ENCODE measurements at places on chromosomes 12 and 14.

DNA sequence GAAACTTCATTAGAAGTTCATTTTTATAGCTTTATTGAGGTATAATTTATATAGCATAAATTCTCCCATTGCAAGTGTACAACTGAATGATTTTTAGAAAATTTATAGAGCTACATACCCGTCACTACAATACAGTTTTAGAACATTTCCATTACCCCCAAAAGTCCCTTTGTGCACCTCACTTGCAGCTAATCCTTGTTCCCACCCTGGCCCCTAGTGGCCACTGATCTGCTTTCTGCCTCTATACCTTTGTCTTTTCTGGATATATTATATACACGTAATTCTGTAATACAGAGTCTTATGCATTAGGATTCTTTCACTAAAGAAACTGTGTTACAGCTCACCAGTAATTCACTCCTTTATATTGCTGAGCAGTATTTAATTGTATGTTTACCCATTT, 145.1 kb upstream of the DIO2 start:
- DNase-seq = peak; percentile 12

GRCh38 chr14:23639048-23639890, 3.1 kb downstream of the DHRS2 start:
- no peak for DNase-seq

DNA sequence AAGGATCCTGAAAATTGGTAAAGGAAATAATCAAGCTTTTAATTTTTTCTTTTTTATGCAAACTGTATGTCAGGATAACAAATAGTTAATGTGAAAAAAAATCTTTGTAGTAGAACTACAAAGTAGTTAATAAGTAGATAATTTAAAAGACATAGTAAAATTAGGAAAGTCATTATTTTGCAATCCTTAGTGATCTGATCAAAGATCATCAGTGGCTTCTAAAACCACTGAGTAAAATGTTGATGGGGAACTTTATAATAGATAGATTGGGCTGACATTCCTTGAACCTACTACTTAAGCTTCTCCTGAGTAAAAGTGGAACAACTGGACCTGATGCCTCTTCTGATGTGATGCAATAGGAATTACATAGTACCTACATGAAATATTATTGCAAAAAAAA, 119.0 kb upstream of the TMTC2 start:
- DNase-seq = no peak

- no peak for DNase-seq
Measured at GRCh38 chr12:19783547-19784444, 344.5 kb downstream of the AEBP2 start.

GRCh38 chr14:55850825-55851241, 267.4 kb upstream of the PELI2 start:
- peak; percentile 65 for DNase-seq

DNA sequence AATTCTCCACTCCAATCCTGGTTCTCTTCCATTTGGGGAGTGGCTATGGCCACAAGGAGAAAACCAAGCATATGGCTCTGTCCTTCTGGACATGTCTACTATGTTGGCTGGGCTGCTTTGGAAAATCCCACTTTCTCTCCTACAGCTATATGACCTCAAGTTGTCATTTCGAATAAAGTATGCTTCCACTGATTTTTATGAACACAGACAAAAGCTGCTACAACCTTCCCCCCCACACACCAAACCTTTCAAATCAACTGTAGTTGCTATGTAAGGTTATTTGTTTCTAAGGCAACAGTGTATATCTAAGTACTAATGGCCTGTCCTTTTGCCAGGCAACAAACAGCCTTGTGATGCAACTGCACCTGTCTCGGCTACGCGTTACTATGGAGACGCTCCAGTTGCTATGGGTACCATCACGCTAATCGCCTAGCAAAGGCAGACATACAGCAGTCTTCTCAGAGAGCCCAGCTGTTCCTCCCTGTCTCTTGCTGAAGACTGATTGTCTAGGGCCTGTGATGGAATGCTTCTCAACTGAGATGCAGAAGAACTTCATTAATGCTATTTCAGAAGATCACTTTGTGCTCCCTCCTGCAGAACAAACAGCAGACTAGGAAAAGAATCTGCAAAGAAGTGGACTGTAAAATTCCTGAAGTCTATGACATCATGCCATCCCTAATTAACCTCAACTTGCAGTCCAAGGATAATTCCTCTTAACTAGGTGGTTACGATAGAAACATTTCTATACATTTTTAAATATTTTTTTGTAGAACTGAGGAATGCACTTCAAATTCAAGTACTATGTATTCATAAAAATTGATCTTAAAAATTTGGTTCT, 67.6 kb downstream of the FOXN3 start:
- no peak for DNase-seq

DNA sequence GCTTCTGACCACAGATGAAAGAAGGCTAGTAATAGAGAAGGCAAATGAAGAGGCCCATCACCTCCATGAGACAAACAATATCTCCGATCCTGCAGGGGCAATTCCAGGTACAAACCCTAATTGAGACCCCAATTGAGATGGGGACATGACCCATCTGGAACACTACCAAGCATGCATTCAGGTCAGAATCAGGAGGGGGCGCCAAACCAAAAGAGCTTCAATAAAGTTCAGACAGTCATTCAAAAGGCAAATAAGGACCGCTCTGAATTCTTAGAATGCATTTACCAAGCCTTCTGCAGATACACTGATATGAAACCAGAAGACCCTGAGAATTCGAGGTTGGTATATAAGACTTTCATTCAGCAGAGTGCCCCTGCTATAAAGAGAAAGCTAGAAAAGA, 10.2 kb upstream of the EDDM3B start:
- DNase-seq = peak; percentile 23

DNA sequence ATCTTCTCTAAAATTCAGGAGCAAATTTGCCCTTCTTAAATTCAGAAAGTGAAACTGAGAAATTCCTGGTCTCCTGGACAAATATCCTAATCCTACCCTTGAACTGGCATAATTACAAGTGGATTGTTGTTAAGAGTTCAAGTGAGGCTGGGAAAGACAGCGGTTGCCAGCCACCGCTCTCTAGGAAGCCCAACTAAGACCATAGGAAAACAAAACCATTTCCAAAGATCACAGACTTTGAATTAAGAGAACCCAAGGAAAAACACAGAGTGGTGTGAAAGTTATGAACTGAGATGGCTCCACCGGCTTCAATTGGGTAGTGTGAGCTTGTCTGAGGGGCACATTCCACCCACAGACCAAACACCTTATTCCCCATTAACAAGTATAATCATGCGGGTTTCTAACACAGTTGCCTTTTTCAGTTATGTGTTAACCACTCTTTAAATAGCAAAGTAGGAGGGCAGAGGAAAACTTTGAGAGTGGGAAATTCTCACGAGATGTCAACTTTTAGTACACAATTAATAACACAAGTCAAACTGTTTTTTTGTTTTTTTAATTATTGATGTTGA, 1628.8 kb upstream of the SEL1L start:
- no peak for DNase-seq

GRCh38 chr14:58633831-58634230, 3.9 kb upstream of the DACT1 start:
- peak; percentile 25 for DNase-seq

- DNase-seq = no peak
Measured at GRCh38 chr14:99081880-99082279, 190.1 kb downstream of the BCL11B start.

GRCh38 chr12:92503029-92503931, 199.5 kb upstream of the PLEKHG7 start:
- DNase-seq = no peak

- no peak for DNase-seq
Measured at GRCh38 chr12:18578191-18578590, 159.6 kb downstream of the PLCZ1 start.

DNA sequence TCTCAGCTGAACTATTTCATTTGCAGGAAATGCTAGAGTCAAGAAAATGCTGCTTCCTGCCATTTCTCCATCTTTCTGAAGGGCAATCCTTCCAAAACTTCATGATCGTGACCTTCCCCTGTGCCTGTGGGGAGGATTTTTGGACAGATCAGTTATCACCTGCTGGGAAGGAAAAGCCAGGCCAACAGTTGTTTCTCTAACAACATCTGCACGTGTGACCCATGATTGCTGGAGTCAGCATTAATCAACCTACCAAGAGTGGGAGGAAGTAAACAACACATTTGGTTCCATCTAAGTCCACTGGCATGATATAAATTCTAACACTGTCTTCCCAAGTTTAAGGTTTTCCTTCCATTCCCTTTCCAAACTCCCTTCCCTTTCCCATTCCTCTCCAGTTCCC, 172.7 kb downstream of the APAF1 start:
- DNase-seq = no peak

DNA sequence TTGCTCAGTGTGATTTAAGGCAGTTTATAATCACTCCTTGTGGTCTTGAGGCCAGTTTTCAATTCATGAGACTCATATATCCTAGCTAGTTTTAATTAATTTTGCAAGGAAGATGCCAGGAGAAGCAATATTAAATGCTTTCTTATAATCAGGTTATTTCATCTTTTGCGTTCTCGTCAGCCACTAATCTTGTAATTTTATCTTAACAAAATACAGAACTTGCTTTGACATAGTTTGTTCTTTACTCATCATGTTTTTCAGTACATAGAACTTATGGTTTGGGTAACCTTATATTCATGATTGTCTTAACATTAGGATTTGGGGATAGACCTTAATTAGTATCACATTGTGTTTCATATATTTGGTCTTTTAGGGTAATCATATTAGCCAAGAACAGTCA, 76.0 kb downstream of the LIN52 start:
- DNase-seq = no peak

GRCh38 chr12:6288235-6288634, 22.2 kb upstream of the PLEKHG6 start:
- no peak for DNase-seq

GRCh38 chr14:98192946-98193345, 1079.1 kb downstream of the BCL11B start:
- no peak for DNase-seq

- no peak for DNase-seq
Measured at GRCh38 chr12:71533703-71534102, 94.1 kb downstream of the LGR5 start.

DNA sequence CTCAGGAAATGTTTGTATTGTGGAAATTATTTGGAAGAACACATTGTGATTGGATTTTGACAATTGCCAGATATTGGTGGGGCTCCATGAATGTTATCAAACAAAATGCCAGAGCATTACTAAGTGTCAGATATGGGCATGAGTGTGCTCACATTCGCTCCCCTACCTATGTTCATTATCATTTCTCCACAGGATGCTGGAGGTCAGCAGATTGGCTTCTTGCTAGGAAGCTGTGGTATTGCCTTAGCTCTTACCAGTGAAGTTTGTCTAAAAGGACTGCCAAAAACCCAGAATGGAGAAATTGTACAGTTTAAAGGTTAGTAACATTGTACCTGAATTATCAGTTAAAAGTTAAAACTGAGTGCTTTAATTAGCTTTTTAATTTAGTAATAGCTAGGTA, 78.3 kb upstream of the ATF1 start:
- no peak for DNase-seq

DNA sequence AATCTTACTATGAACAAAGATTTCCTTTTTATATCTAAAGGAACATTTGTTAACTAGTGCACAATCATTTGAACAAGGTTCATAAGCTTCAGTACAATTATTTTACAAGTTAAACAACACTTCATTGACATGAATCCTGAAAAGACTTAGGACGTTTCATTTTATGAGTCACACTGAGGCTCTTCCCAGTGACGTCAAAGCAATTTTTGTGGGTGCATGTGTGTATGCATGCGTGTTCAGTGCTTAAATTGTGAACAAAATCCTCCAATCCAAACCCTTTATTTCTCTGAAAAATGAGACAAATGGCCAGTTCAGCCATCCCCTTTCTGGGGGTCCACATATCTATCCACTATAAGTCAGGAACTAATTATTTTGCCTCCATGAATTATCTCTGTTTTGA, 2.9 kb downstream of the LMNTD1 start:
- peak; percentile 33 for DNase-seq

- no peak for DNase-seq
Measured at GRCh38 chr14:51576879-51577278, 74.8 kb upstream of the FRMD6 start.

DNA sequence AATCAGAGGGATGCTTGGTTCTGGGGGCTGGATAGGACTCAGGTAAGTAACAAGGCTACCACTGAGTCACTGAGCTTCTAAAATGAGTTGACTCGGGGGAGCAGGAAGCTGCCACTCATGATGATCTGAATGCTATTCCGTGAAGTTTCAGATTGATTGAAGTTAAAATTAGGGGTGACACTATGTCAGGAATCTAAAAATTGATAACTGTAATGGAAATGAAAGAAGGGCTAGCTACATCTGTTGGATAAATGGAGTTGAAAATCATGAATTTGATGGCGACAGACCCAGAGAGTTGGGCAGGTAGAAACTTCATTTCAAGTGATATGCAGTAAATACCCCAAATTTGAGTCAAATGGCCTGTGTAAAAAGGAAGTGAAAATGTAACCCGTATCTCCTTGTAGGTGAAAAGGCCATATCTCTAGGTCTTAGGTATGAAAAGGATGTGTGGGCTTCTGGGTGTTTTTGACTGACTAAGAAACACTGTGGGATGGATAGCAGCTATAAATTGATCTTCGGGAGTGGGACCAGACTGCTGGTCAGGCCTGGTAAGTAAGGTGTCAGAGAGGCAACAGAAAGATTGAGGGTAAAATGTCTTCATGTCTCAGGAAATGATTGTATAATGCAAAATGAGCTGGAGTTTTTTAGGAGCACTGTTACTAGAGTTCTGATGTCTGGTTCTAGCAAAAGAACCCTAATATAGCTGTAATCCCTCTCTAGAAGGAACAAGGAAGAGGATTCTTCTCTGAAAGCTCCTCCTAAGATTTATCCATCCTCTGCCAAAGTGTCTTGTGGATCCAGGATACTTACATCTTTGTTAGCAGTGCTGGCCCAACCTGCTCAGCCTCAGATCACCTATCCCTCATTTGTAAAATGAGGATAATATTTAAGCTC, 57.3 kb downstream of the DAD1 start:
- no peak for DNase-seq

DNA sequence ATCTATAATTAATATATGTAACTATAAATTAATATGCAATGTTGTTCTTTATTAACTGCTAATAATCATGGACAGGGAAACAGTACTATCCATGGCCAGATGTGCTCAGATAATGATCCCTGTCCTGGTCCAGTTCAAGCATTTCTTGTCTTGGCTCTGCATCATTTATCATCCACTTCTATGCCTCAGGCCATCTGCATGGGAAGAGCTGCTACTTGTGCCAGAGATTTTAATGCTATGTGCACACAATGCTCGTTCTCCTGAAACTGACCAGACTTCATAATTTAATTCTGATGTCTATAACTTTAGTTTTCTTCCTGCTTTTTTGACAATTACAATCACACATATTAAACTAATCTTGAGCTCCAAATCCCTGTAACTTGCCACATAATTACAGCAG, 11.2 kb upstream of the TMX1 start:
- no peak for DNase-seq

DNA sequence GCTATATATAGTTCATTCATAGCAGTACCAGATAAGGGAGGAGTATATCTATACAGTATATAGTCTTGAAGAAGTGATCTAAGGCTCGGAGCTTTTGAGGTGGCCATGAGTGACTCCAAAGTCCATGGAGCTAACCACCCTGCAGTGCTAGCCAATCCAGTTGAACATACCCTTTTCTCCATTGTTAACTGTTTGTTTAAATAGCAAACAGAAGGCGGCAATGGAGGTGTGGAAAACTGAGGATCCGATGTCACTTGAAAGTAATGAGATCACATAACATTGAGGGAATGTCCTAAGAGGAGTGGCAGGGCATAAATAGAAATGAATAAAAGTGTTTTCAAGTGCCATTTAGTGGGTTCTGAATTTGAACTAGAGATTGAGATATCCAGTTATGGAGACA, 12.4 kb upstream of the SNAPC1 start:
- DNase-seq = peak; percentile 19

Measured in Daoy (cell line).